OCI-M1 (cell line): ENCODE measurements at places on chromosomes 12 and 14.

- no peak for DNase-seq
Observed at GRCh38 chr14:28987516-28987915, 220.9 kb downstream of the FOXG1 start.

DNA sequence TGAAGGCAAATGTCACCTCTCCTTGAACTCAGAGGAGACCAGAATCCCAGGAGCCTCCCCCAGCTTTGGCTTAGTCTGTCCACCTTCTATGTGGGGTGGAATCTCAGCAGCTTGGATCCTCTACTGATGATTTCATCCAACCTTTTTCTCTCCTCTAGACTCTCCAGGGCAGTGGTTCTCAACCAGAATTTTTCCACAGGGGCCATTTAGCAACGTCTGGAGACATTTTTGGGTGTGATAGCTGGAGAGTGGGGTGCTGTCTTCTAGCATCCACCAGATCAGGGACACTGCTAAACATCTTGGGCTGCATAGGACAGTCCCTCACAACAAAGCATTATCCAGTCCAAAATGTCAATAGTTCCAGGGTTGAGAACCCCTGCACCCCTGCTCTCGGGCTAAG lies 4.4 kb upstream of the DDX23 start:
- no peak for DNase-seq

- DNase-seq, result no peak
Observed at GRCh38 chr12:64042911-64043310, 179.2 kb downstream of the KICS2 start.

DNA sequence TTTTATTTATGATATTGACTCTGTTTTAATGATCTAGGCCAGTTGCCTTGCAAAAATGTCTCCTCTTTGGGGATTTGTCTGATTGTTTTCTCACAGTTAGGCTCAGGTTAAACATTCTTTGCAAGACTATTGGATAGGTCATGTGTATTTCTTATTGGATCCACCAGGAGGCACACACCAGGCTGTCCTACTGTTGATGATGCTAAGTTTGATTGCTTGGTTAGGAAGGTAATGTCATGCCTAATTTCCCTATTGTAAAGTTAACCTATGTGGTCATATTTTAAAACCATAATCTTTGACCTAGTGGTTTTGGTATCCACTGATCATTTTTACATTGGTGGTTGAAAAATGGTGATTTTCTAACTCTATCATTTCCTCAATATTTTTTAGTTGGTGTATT lies 137.1 kb downstream of the BRMS1L start:
- DNase-seq, result peak; percentile 6

DNA sequence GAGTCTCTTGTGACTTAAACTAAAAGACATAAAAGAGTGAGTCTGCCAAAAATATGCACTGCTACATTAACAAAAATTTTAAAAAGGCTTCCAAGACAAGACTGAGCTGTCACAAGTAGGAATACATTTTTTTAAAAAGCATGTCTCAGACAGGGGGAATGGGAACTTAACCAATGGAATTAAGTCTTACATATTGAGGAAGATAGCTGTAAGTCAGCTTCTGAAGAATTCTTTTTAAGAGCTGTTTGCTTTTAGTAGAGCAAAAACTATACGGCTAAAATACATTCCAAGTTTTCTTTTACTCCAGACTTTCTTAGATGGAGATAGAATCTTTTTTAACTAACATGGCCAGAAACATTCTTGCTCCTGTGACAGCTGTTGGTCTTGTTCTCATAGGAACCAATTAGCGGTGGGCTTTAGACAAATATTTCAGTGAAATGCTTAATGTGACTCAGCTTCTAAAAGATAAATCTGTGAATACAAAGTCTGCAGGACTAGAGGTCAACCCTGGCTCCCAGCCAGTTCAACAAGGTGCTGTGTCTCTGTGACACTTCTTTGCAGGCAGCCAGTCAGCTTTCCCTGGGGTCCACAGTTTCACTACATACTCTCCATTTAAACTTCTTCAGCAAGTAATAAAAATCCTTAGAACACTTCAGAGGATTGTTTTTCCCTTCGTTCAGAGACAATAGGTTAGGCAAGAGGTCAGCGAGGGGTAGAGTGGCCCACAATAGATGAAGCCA lies 187.6 kb downstream of the NAV3 start:
- DNase-seq, result no peak

DNA sequence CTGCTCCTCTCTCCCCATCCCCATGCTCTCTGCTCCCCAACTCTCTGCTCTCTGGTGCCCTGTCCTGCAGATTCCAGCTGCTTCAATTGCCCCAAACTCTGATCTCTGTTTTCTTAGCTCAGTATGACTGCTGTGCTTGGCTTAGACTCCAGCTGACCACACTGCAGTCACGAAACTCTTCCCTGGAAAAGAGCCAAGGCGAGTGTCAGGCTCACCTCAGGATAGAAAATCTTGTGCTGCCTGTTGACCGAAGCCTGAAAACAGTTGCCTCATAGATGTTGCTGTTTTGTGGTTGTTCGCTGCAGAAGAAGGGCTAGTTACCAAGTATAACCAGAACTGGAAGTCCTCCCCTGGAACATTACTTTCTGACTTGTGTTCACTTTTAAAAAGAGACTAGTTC lies 6.7 kb upstream of the STON2 start:
- DNase-seq, result no peak

GRCh38 chr12:75859868-75860267 lies 171.7 kb downstream of the PHLDA1 start:
- no peak for DNase-seq

- DNase-seq, result no peak
Observed at GRCh38 chr12:53118751-53119300, 15.5 kb downstream of the SOAT2 start.
